ENCODE measurements at places on chromosomes 1 and 21. TPM values are rescaled to one million over a fixed set of nuclear protein-coding genes. Genes with fewer than 3 reads are reported as not detected.

The TNFAIP8L2 gene
- total RNA-seq = 5.7 TPM

The ZNF692 gene
- total RNA-seq = 43.8 TPM

The SMIM1 gene
- total RNA-seq = 1.5 TPM

The SHISAL2A gene
- total RNA-seq = 1.7 TPM

The NHLH1 gene
- not detected for total RNA-seq

The CRTC2 gene
- total RNA-seq = 13.2 TPM

The DNAJC28 gene
- total RNA-seq = 1.8 TPM

The NEXN gene
- 34.1 TPM for total RNA-seq

The C4BPA gene
- not detected for total RNA-seq

The GJA4 gene
- 2.0 TPM for total RNA-seq

The MANEAL gene
- 2.3 TPM for total RNA-seq

The RNF11 gene
- total RNA-seq = 94.2 TPM

The ODF2L gene
- 27.1 TPM for total RNA-seq

The SRGAP2 gene
- 23.5 TPM for total RNA-seq

The GPX7 gene
- total RNA-seq = 9.9 TPM

The SELENON gene
- 19.7 TPM for total RNA-seq

The CFHR2 gene
- not detected for total RNA-seq

The C1orf87 gene
- total RNA-seq = not detected

The DNAJC11 gene
- total RNA-seq = 36.8 TPM

The BGLAP gene
- total RNA-seq = 0.38 TPM

The NUF2 gene
- 2.9 TPM for total RNA-seq

The CLCNKB gene
- not detected for total RNA-seq

The CNTN2 gene
- total RNA-seq = not detected

The CYYR1 gene
- 6.6 TPM for total RNA-seq

The KCNJ9 gene
- not detected for total RNA-seq

The S100A8 gene
- total RNA-seq = 15,687 TPM

The DHRS3 gene
- 121 TPM for total RNA-seq

The MYOC gene
- 19.1 TPM for total RNA-seq

The TNFRSF4 gene
- total RNA-seq = 0.40 TPM

The PRELP gene
- total RNA-seq = 71.0 TPM

The DENND2C gene
- total RNA-seq = 42.6 TPM

The CELA3A gene
- not detected for total RNA-seq

The OR14A2 gene
- not detected for total RNA-seq

The DTL gene
- 2.1 TPM for total RNA-seq

The RCSD1 gene
- 1.2 TPM for total RNA-seq

Data from esophagus squamous epithelium (tissue), 5 donors.